ENCODE measurements at places on chromosomes 3 and 15.
A peak's percentile ranks its signal among the peaks of the same experiment; 100 is the strongest.

DNA sequence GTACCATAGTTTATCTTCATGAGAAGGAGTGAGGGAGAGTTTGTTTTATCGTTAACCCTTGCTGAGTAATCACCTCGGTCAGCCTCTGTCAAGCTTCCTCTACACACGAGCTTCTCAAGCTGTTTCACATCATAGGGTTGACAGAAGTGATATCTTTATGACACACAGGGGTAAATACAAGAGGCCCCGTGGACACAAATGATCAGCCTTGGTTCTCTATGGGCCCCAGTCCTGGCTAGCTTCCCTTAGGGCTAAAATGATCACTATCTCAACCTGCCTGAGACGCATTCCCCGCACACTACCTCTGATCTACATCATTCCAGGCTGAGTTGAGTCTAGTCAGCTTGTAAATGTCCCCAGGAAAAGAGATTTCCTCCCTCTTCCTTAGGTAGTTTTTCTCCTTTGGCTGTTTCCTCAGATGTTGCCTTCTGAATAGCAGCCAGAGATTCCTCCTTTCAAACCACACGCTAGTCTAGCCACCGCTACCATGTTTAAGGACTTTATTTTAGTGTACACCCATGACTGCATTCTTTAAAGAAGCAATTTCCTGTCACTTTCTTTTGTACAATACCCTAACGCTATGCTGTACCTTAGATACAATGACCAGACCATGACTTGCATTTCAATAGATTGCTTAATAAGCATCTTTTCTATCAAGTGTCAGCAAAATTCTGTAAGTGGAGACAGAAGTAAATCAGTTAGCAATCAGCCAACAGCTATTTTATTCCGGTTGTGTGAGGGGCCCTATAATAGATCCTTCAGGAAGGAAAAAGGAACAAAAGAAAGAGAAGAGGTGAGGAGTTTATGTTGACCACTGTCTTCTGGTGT is 35.1 kb upstream of the PPARG start:
- DNase-seq: no peak

DNA sequence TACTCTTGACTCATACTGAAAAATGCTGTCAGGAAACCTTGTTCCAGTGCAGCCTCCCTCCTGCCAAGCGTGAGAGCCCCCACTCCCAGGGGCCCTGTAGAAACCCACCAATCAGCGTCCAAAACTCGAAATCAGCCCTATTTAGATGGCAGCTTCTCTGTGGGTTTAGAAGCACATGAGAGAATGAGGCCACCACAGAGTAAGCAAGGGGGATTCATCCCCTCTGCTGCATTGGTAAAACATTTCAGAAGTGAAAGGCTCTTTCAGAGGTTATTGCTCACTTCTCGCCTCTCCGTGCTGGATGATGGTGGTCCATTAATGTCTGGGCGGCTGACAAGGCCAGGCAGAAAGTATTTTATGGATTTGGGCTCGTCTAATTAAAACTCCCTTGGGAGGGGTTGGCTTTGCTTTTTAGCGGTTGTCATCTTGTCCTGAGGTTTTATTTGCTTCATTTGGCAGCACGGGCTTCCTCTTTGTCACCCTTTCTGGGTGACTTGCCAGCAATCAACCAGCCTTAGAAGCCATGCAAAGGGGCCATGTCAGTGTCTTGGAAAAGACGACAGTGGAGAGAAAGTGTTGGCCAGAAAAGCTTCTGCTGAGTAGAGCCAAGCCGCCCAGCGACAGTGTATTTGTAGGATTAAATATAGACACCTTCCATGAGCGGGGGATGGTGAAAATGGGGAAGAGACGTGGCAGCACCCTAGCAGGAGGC is 145.5 kb downstream of the ATP10A start:
- DNase-seq: no peak

DNA sequence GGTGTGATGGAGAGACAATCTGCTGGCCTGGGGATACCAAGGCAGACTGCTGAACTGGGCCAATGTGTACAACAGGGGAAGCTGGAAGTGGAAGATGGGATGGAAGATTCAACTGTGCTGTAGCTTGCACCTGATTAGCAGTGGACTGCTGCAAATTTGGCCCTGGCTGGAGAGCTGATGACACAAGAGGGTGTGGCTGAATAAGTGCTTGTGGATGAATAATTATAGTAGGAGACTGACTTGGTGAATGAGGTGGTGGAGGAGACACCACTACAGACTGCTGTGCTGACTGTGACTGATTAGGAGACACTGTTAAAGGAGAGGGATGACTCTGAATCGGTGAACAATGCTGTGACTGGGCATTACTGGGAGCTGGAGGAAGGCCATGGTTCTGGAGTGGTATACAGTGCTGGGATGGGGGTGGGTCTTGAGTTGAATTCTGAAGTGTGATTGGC is 52.5 kb downstream of the PHC3 start:
- DNase-seq: no peak

GRCh38 chr3:53231532-53232511 is 24.0 kb downstream of the TKT start:
- DNase-seq: no peak

DNA sequence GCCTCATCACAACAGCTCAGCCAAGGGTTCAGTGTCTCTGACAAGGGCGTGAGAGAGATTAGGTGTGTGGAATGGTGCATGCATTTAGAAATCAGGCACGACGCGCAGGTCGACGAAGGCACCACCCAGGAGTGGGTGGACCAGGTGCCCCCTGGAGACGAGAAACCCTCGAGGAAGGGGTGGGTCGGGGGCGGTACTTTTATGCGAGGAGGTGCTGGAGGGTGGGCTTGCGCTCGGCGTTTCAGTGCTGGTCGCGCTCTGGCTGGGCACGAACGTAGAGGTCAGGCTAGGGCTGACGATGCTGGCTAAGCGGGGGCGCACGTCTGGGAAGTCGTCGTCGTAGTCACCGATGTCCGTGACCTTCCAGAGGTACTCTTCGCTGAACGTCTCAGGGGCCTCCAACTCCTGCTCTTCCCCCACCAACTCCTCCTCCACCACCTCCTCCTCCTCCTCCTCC is 393 bp downstream of the ERICH6 start:
- DNase-seq: peak; percentile 34

GRCh38 chr3:196949285-196949619 is 6.9 kb upstream of the NCBP2 start:
- no peak for DNase-seq

- no peak for DNase-seq
Observed at GRCh38 chr3:186032321-186032720, 76.6 kb downstream of the ETV5 start.

- peak; percentile 16 for DNase-seq
Observed at GRCh38 chr3:114155370-114155821, 23.5 kb downstream of the DRD3 start.

DNA sequence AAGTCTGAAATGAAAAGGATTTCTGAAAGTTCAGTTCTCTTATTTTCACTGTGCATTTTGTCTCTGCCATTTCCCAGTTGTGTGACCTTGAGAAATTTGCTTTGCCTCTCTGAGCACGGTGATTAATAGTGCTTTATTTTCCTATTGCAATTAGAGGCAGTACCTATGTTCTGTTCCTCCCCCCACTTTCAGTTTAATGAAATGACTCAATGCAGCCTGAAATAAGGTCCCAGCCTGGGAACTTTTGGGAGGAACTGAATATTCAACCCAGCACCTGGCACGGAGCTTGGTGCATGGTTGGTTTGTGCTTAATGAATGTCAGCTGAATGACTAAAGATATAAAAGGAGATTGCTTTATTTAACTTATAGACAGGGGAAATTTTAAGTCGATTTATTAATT is 352.6 kb downstream of the PDCD6IP start:
- DNase-seq: no peak

- DNase-seq: no peak
Observed at GRCh38 chr3:194312186-194312742, 38.9 kb downstream of the CPN2 start.

DNA sequence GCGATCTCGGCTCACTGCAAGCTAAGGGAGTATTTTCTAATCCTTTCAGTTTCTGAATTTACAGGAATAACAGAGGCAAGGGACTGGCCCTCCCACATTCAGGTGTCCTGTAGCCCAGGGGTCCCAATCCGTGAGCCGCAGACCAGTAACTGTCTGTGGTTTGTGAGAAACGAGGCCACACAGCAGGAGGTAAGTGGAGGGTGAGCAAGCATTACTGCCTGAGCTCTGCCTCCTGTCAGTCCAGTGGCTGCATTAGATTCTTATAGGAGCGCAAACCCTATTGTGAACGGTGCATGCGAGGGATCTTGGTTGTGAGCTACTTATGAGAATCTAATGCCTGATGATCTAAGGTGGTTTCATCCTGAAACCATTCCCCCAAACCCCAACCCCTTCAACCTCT is 5.0 kb upstream of the IL17RC start:
- DNase-seq: no peak

GRCh38 chr3:119019767-119020518 is 14.7 kb downstream of the IGSF11 start:
- DNase-seq: no peak

- no peak for DNase-seq
Observed at GRCh38 chr3:10474847-10475246, 30.5 kb downstream of the ATP2B2 start.

GRCh38 chr15:67105991-67106763 is 40.8 kb downstream of the SMAD3 start:
- no peak for DNase-seq

- DNase-seq: no peak
Observed at GRCh38 chr3:114216186-114216970, 21.0 kb downstream of the ZNF80 start.

DNA sequence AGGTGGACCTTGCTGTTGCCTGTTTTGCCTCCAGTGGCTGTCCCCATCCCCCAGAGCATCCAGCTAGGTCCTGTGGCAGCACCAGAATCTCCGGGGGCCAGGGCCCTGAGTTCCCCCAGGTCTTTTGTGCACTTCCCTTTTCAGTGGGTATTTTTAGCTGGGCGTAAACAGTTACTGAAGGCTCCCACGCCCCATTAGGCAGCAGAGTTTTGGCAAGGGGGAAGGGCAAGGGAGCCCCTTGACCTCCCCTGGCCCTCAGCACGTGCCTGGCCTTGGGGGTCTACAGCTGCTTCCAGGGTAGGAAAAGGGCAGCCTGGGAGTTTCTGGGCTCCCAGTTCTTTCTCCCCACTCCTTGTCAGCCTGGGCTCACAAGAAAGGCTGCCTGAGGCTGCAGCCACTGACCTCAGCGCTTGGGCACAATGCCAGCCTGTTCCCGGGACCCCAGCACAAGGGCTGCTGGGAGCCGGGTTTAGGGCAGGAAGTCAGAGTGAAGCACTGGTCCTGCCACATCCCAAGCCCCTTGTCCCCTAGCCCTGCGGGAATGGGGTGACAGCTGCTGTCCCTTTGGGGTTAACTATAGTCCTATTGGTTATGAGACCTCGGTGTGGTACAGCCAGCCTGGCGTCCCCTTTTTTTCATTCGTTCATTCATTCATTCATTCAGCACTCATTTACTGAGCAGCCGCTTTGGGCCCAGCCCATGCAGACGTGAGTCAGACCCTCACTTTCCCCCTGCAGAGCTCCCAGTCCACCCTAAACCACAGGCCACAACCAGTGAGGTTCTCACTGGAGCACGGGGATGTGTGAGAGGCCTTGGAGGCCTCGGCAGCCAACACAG is 8.4 kb downstream of the CSK start:
- no peak for DNase-seq

GRCh38 chr3:136838641-136839555 is 20.0 kb downstream of the SLC35G2 start:
- DNase-seq: no peak

DNA sequence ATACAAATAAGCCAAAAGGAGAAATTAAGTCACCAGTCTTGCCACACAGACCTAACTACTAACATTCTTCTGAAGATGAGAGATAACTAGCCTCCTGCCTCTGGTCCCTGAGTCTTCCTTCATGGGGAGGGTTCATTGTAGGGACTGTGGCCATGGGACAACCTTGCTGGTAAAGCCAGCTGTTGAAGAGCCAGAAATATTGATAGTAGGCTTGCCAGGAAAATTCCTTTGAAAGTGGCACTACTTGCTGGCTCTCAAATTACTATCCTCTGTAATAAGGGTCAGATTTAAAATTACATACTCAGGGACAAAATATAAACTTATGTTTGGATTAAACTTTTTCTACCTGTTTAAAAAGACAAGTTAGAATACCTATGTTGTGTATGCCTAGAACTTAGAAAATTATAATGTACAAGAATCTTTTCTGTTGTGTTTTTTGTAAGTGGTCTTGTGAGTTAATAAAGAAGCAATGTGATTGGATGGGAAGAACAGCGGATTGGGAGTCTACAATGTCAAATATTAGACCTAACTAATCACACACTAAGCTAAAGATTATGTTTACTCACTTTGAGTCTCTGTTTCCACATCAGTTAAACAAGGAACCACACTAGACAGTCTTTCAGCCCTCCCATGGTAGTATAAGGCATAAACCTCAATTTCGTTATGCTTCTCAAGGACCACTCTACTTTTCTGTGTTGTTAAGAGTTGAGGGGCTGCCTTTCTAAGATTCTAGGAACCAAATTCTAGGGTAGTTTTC is 60.0 kb upstream of the TRIM71 start:
- DNase-seq: no peak

- no peak for DNase-seq
Observed at GRCh38 chr3:81242871-81243270, 518.6 kb downstream of the GBE1 start.

GRCh38 chr3:6315906-6316305 is 545.0 kb upstream of the GRM7 start:
- no peak for DNase-seq

DNA sequence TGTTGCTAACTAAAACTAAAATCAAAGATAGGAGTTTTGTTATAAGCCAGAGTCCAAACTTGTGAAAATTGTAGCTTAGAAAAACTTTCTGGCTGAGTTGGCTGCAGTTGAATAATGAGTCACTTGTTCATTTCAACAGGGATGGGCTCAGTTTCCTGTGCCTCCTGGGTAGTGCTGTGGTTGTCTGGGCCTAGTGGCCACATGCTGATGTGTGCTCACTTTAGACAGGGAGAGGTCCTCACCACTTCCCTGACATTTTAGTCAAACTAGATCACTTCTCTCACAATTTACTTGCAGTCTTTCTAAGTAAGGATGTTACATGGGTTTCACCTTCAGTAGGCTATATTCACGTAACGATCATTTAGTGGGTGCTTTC is 6.3 kb upstream of the UBE2Q2 start:
- peak; percentile 28 for DNase-seq

DNA sequence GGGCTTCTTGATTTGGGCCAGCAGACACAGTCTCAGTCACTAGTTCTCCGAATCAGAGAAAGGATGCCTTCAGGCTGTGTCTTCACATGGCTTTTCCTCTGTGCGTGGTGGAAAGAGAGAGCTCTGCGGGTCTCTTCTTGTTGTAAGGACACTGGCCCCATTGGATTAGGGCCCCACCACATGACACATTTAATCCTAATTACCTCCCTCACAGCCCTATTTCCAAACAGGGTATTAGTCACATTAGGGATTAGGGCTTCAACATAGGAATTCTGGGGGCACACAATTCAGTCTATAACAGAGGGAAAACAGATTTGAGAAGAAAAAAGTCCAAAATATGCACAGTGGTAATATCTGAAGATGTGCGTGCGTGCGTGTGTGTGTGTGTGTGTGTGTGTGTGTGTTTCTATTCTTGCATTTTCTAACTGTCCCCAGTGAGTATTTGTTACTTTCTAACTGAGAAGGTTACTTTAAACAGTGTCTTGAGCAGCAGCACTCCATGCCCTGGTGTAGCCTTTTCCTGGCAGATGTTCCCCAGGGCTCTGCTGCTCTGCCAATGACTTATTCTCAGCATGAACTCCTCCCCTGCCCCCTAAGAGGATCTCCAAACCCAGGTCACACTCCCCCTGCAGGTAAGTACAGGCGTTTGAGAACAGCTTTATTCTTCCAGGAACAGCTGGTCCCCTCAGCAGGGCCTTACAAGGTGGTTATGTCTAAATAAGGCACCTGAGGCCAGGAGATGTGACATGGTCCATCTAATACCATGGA is 72.9 kb downstream of the RPL39L start:
- DNase-seq: peak; percentile 58
